Renal pelvis (tissue), 12 donors: ENCODE measurements at places on chromosomes 5 and 9. TPM values are rescaled to one million over a fixed set of nuclear protein-coding genes. Genes with fewer than 3 reads are reported as not detected.

- DNase-seq = no peak
Observed at GRCh38 chr9:35801328-35802128, 10.1 kb downstream of the NPR2 start.

GRCh38 chr5:59125011-59125961 lies 542.4 kb downstream of the RAB3C start:
- peak; percentile 62 for DNase-seq

GRCh38 chr5:133843911-133844310 lies 124.5 kb downstream of the C5orf15 start:
- DNase-seq = no peak

The SMC5 gene
- polyA plus RNA-seq = 33.9 TPM

DNA sequence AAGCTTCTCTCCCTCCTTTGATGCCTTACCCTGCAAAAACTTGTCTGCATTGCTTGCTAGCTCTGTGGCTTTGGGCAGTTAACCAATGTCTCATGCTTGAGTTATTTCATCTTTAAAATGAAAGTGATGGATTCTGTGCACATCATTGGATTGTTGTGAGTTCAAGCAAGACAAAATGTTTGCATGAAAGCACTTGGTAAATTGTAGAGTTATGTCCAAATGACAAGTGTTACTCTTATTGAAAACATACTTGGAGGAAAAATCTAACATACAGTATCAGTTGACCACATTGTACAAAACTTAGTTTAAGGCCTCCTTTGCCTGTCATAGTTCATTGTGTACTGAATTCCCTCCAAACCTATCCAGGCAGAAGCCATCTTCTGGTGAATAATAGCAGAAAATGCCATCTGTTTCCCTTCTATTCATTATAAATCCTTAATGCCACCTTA lies 30.0 kb downstream of the TGFBR1 start:
- no peak for DNase-seq

DNA sequence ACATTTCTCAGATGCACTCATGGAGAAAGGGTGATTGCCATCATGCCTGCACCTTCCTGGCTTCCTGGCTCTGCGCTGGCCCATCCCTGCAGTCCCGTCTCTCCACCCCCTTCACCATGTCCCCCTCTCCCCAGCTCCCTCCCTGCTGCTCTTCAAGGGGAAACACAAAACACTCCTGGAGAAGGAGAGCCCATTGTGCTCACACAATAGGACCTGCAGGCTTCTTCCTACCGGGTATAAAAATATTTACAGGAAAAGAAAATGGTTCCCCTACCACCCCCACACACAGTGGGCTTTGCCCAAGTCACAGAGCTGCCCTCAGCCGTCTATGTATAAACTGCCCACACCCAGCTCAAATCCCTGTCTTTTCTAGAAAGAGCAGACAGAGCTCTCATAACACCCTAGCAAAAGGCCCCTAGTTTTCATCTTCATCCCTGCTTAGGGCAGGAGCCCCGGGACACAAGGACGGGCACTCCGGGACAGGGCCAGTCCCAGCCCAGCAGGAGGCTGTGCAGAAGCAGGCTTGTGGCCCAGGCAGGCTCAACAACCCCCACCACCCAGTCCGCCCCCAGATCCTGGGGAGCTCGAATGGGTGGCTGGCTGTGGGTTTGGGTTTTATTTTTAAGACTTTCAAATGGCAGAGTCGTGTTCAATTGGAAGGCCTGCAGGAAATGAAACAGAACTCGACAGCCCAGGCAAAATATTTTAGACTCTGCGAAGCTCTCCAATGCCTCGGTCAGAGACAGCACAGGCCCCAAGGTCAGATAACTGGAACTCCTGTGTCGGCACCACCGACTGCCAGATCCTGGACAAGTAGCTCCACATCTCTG lies 77.3 kb downstream of the LRSAM1 start:
- DNase-seq = no peak

GRCh38 chr9:2711716-2712115 lies 5.6 kb upstream of the KCNV2 start:
- no peak for DNase-seq

DNA sequence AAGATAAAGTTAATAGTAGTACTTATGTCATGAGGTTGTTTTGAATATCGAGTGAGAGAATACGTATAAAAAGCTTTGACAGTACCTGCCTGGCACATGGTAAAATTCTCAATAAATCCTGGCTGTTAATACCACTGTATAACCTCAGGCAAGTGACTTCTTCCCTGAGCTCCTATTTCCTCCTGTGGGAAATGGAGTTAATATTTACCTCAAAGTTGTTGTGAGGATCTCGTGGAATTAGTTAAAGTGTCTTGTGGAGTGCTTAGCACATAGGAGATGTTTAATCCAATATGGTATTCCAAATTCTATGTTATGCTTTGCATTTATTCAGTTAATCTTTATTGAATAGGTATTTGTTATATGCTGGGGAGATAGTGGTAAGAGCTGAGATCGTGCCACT lies 18.5 kb downstream of the FOCAD start:
- DNase-seq = no peak

DNA sequence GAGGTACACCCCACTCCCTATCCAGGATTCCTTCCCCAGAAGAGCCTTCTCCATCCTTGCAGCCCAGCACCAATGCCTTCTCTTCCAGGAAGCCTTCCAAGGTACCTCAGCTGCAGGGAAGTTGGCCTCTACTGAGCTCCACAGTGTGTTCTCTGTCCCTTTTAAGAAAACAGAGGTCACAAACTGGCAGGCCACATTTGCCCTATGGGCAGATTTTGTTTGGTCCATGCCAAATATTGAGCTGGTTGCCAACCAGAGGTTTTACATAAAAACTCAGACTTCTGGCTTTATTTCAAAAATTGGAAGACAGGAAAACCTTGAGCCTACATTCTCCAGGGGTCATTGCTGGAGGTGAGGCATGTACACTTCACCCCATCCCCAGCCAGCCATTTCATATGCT lies 9.0 kb upstream of the NDST1 start:
- DNase-seq = no peak

The PROB1 gene
- 4.2 TPM for polyA plus RNA-seq

DNA sequence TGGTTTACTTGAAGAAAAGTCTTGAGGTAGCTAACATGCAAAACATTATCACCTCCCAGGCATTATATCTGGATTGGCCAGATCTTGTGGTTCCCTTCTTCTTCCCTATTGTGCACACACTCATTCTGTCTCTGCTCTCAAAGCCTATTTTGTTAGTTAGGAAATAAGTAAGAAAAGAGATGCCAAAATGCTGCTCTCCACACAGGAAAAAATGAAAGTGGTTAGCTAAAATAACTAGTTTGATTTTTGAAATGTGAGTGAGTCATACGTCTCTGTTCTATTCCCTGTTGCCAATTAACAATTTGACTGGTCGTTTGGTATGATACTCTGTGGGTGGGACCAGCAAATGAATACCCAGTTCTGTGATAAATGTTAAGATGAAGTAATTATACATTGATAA lies 28.1 kb downstream of the LMNB1 start:
- no peak for DNase-seq

DNA sequence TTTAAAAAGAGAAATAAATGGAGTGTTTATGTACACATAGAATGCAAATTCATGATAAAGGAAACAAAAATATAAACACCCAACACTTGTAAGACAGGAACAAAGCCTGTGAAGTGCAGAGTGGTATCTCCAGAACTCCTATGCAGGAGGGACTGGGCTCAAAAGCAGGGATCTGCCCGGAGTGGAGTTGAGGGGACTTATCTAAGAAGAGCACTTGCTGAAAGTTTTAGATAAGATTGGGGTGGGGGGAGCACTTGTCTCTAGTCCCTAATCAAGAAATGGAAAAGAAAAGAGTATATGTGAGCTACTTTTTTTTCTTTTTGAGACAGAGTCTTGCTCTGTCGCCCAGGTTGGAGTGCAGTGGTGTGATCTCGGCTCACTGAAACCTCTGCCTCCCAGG lies 840.4 kb downstream of the MAT2B start:
- DNase-seq = no peak

- no peak for DNase-seq
Observed at GRCh38 chr9:36938617-36939016, 95.5 kb downstream of the PAX5 start.

The PHF24 gene
- 0.40 TPM for polyA plus RNA-seq

DNA sequence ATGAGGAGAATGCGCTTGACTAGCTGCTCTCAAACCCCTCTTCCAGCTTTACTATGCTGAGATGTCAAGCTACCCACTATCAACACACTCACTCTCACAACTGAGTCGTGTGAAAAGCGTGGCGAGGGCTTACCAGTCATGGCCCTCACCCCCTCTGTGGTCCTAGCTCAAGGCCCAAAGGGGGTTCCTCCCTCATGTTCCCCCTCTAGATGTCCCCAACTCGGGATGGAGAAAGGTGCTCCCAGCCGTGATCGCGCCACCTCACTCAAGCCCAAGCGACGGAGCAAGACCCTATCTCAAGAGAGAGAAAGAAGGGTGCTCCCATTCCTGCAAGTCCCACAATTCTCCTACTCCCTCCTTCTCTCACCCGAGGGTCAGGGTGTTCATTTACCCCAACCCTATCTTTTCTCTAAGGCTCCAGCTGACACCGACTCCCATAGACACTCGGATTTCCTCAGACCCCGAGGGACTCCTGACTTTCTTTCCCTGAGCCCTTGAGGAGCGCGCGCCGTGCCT lies 559 bp downstream of the SLC38A9 start:
- no peak for DNase-seq

DNA sequence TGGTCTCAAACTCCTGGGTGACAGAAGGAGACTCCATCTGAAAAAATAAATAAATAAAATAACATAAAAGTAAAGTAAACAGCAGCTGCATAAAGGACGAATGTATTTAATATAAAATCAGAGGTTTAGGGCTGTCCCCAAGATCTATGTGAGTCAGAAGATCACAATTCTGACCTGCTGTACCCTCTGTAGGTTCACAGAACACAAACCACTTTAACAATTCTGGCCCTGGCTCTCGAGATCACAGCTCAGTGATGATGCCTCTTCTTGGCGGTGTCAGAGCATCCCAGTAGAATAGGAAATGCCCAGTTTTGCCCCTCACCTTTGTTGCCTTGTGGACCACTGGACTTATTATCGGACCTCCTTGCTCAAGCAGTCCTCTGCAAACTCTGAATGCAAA lies 380.9 kb downstream of the TLE1 start:
- DNase-seq = no peak

- no peak for DNase-seq
Observed at GRCh38 chr5:100863739-100864138, 39.3 kb downstream of the ST8SIA4 start.

DNA sequence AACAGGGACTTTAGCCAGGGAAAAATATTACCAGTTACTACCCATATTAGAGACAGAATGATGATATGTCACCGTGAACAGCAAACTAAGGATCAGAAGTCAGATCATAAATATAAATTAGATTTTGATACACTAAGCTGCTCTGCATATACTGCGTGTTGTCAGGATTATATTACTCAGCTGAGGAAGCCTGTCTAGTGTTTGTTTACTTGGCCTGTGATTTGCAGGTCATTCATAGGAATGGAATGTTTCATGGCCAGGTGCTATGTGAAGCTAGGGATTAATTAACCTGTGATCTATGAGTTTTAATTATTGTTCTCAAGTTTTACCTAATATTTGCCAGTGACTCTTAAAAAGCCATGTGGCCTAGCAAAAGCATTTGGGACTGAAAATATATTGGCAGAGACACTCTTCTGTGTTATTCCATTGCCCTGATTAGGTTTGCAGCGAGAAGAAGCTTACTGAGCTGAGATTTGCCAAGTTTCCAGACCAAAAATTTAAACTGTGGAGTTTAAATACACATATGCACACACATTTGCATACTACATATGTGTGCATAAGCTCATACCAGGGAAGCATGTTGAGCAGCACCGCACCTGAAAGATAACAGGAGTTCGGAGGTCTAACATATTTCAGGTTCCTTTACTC lies 496.3 kb upstream of the GRIA1 start:
- no peak for DNase-seq

The CLPTM1L gene
- polyA plus RNA-seq = 129 TPM

DNA sequence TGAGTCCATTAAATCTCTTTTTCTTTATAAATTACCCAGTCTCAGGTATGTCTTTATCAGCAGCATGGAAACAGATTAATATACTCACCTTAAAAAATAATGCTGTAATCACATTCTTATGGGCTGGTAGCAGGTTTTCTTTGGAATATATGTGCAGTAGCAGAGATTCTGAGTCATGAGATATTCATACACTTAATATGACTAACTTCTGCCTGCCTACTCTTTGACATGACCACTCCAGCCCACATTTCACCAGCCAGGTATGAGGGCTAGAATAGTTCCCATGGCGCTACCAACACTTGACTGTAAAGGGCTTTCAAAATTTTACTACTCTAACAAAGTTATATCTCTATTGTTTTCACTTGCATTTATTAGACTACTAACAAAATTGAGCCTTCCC lies 74.1 kb upstream of the GHR start:
- DNase-seq = no peak

- DNase-seq = no peak
Observed at GRCh38 chr9:69453746-69454145, 128.7 kb downstream of the ENTREP1 start.

- DNase-seq = no peak
Observed at GRCh38 chr9:3751125-3751758, 225.4 kb upstream of the RFX3 start.

The OTP gene
- polyA plus RNA-seq = 0.03 TPM

The PLAC8L1 gene
- 0.75 TPM for polyA plus RNA-seq

DNA sequence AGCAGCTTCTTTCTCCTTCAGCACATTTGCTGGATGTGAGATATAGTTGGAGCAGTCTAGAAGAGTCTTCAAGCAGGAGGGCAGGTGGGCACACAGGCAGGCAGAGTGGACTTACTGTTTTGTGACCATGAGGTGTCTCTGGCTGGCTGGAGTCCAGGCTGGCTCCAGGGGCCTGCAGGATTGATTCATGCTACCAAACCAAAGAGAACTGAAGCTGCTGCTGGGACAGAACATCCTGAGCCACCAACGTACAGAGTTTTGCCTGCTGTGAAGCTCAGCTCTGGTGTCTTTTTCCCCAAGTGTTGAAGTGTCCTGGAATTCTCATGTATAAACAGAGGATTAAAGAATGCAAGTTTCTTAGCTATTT lies 45.7 kb downstream of the CYSTM1 start:
- DNase-seq = no peak

The SLC6A7 gene
- 0.17 TPM for polyA plus RNA-seq

DNA sequence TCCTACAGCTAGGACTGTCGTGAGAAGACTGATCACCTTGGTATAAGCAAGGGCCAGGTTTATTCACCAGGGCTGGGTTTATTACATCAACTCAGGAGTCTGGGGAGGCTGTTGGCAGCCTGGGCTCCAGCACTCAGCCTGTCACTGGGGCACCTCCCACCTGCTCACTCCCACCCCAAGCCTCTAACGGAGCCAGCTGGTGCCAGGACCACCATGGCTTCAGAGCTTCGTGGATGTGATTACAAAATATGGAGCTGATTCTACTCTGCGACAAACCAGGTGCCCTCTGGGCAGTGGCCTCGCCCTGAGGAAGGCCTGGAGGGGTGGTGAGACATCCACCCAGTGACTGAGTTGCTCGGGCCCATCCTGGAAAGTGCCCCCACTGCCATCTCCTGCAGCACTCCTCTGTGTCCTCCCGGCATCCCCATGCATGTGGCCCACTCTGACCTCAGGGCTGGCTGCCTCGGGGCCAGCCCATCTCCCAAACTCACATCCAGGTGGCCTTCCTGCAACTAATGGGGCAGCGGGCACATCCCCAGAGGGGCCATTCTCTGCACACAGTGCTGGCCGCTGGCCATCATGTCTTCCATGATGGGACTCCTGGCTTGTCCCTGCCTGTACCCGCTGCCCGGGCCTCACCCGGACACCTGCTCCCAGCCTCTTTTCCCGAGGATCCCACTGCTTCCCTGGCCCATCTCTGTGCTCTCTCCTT lies 49.6 kb downstream of the SECISBP2 start:
- no peak for DNase-seq
